Activated CD8-positive, alpha-beta memory T cell treated with anti-CD3 and anti-CD28 coated beads, Interleukin-2, amount 10 ng/mL, durations not matched to agents 7 days and 5 days (primary cell): ENCODE measurements at places on chromosomes 12 and 14.
A peak's percentile ranks its signal among the peaks of the same experiment; 100 is the strongest.

DNA sequence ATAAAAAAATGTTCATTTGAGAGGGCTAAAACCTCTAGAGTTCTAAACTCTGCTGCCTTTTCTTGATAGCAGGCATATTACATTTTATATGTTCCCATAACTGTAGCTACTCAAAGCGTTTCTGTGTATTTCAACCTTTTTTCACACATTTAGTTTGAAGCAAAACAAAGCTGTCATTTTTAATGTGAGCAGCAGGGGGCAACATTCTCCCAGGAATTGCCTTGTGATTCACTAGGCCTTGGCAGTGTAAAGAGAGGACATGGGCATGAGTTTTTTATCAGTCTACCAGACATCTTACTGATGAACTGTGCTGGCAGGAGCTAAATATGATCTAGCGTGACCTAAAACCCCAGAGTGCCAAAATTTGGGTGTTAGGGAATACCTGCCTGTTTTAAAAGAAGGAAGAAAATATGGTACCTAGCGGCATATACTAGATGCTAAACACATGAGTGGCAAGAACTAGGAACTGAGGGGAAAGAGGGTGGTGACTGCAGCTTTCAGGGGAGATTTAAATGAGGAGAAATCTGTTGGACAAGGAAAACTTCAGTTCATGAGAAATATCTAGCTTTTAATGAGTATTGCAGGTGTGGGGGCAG is 65.3 kb downstream of the IFT43 start:
- no peaks in the 10 kb centered on the region for H3K36me3 ChIP-seq
- peak; percentile 65 for DNase-seq
- H3K27ac ChIP-seq, result no peak overlapping the region
- no peak overlapping the region for H3K4me3 ChIP-seq
- no peaks in the 10 kb centered on the region for H3K4me1 ChIP-seq
- H3K27me3 ChIP-seq, result no peaks in the 10 kb centered on the region

DNA sequence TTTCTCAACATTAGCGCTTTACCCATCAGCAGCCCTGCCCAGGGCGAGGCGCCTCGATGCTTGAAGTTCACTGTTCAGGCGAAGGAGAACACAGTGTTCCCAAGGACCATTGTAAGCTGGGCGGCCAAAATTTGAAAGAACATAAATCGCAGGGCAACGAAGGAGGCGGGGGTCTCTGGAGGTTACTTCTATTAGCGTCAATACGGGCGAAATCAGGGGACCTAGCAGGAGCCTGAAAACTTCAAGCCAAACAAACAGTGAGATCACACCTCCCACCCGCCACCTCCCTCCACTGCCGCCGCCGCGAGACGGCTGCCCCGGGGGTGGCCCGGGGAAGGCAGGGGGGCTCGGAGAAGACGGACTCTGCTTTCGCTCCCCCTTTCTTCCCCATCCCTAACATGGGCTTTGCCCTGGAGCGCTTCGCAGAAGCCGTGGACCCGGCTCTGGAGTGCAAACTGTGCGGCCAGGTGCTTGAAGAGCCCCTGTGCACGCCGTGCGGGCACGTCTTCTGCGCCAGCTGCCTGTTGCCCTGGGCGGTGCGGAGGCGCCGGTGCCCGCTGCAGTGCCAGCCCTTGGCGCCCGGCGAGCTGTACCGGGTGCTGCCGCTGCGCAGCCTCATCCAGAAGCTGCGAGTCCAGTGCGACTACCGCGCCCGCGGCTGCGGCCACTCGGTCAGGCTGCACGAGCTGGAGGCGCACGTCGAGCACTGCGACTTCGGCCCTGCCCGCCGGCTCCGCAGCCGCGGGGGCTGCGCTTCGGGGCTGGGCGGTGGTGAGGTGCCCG is at the start of gene PDZRN4:
PDZRN4 (plus strand) TSS at position 263 of the 783 bp plus-strand sequence.
- no peak within 1 kb of the TSS for H3K27ac ChIP-seq
- DNase-seq, result no peak
- no peaks in the 10 kb centered on the region for H3K36me3 ChIP-seq
- H3K4me3 ChIP-seq, result no peak within 1 kb of the TSS
- no peaks in the 10 kb centered on the region for H3K4me1 ChIP-seq

GRCh38 chr12:116162071-116162470 is 115.4 kb downstream of the MED13L start:
- no peaks in the 10 kb centered on the region for H3K27me3 ChIP-seq
- peaks cover 32% of the 10 kb centered on the region for H3K4me1 ChIP-seq
- no peak for DNase-seq
- H3K36me3 ChIP-seq, result peaks cover 2% of the 10 kb centered on the region

DNA sequence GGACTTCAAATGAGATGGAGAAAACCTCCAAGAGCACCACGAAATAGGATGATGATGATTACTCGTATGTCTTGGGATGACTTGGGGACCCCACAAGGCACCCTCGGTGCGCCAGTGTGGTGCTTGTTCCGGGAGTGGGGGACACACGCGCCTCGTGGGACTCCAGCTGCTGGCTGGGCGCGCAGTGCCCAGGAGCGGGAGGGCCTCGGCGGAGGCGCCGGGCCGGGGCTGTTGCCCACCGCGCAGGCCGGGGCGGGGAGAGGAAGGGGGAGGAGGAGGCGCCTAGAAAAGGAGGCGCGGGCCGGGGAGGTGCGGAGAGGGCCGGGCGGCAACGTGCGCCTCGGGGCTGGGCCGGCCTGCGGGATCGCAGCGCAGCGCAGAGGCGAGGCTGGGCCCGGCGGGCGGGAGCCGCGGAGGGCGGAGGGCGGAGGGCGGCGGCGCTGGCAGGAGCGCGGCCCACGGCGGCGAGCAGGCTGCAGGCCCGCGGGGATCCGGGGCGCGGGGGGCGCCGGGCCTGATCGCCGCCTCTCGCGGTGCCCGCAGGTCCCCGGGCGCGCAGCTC is at the start of gene RFLNA:
RFLNA (plus strand) TSS at position 314 of the 562 bp plus-strand sequence. CDS start 337 bp downstream, outside the sequence.
- no peak within 1 kb of the TSS for H3K4me3 ChIP-seq
- H3K4me1 ChIP-seq, result peaks cover 1% of the 10 kb centered on the region
- H3K27me3 ChIP-seq, result peaks cover 49% of the 10 kb centered on the region
- H3K36me3 ChIP-seq, result no peaks in the 10 kb centered on the region

- H3K4me1 ChIP-seq, result no peaks in the 10 kb centered on the region
- no peak for DNase-seq
- no peaks in the 10 kb centered on the region for H3K27me3 ChIP-seq
- no peak overlapping the region for H3K27ac ChIP-seq
- H3K36me3 ChIP-seq, result no peaks in the 10 kb centered on the region
These were observed 84.1 kb downstream of the CACNA1C start for GRCh38 chr12:2136901-2137300.

- no peak overlapping the region for H3K4me3 ChIP-seq
- no peak for DNase-seq
- no peaks in the 10 kb centered on the region for H3K36me3 ChIP-seq
- H3K27me3 ChIP-seq, result peaks cover 42% of the 10 kb centered on the region
These were observed 43.0 kb downstream of the SPRING1 start for GRCh38 chr12:116694653-116695463.

- H3K36me3 ChIP-seq, result peaks cover 16% of the 10 kb centered on the region
- no peak for DNase-seq
- H3K4me1 ChIP-seq, result peaks cover 35% of the 10 kb centered on the region
- no peaks in the 10 kb centered on the region for H3K27me3 ChIP-seq
- peak overlapping the region; percentile 94 for H3K27ac ChIP-seq
These were observed 7.7 kb upstream of the PSMA6 start for GRCh38 chr14:35284506-35284905.

GRCh38 chr14:99359906-99360305 is 87.9 kb upstream of the BCL11B start:
- no peak overlapping the region for H3K27ac ChIP-seq
- no peak for DNase-seq
- no peaks in the 10 kb centered on the region for H3K27me3 ChIP-seq
- H3K4me3 ChIP-seq, result no peak overlapping the region
- no peaks in the 10 kb centered on the region for H3K4me1 ChIP-seq

- H3K4me3 ChIP-seq, result no peak overlapping the region
- no peak for DNase-seq
- peaks cover 2% of the 10 kb centered on the region for H3K4me1 ChIP-seq
- H3K36me3 ChIP-seq, result peaks cover 2% of the 10 kb centered on the region
- no peak overlapping the region for H3K27ac ChIP-seq
These were observed 114.1 kb upstream of the FKBP4 start for GRCh38 chr12:2680676-2681039.

- no peak overlapping the region for H3K27ac ChIP-seq
- H3K4me3 ChIP-seq, result no peak overlapping the region
- H3K27me3 ChIP-seq, result no peaks in the 10 kb centered on the region
- H3K4me1 ChIP-seq, result no peaks in the 10 kb centered on the region
These were observed 599.1 kb downstream of the CCER1 start for GRCh38 chr12:90355711-90356355.

DNA sequence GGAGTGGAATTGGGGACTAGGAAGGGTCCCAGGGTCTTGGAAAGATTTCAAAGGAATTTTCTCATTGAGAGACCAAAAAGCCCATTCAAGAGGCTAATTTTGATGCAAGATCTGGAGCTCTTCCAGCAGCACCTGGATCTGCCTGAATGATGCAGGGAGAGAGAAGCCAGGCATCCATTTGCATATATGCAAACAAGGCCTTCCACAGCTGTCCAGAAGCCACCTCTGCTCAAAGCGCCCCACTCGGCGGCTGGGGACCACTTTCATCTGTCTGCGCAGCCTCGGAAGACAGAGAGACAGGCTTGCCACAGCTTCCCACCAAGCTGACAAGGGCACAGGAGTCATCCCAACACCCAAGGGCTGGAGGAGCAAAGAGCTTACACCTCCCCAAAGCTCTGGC is 295.6 kb downstream of the DPF3 start:
- peaks cover 31% of the 10 kb centered on the region for H3K4me1 ChIP-seq
- H3K36me3 ChIP-seq, result peaks cover 20% of the 10 kb centered on the region
- H3K27me3 ChIP-seq, result peaks cover 60% of the 10 kb centered on the region

- no peak within 1 kb of the TSS for H3K4me3 ChIP-seq
- DNase-seq, result no peak
- no peaks in the 10 kb centered on the region for H3K4me1 ChIP-seq
- H3K27me3 ChIP-seq, result peaks cover 91% of the 10 kb centered on the region
- no peaks in the 10 kb centered on the region for H3K36me3 ChIP-seq
These were observed at the start of gene HOXC13 for GRCh38 chr12:53938326-53939140. HOXC13 (plus strand) TSS chr12:53938831; CDS start chr12:53938907, 76 bp downstream.

DNA sequence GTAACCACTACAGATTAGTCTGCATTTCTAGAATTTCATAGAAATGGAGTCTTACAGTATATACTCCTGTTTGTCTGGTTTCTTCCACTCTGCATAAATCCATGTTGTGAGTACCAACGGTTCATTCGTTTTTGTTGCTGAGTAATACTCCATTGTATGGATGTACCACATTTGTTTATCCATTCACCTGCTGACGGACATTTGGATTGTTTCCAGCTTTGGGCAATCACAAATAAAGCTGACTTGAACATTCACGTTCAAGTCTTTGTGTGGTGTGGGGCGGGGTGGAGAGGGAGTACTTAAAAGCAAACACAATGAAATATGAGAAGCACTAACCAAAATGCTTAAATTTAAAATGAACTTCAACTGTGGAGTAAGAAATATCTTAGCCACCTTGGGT is 7.1 kb downstream of the HECTD4 start:
- peaks cover 8% of the 10 kb centered on the region for H3K4me1 ChIP-seq
- H3K27me3 ChIP-seq, result no peaks in the 10 kb centered on the region
- no peak overlapping the region for H3K27ac ChIP-seq
- H3K36me3 ChIP-seq, result no peaks in the 10 kb centered on the region
- DNase-seq, result no peak

- peaks cover 10% of the 10 kb centered on the region for H3K36me3 ChIP-seq
- H3K4me3 ChIP-seq, result no peak overlapping the region
- no peaks in the 10 kb centered on the region for H3K27me3 ChIP-seq
- H3K27ac ChIP-seq, result no peak overlapping the region
- peaks cover 33% of the 10 kb centered on the region for H3K4me1 ChIP-seq
These were observed 77.7 kb downstream of the ETV6 start for GRCh38 chr12:11727133-11727664.

- DNase-seq, result no peak
- H3K27me3 ChIP-seq, result peaks cover 10% of the 10 kb centered on the region
- no peaks in the 10 kb centered on the region for H3K36me3 ChIP-seq
- H3K4me1 ChIP-seq, result peaks cover 6% of the 10 kb centered on the region
- H3K27ac ChIP-seq, result no peak overlapping the region
- H3K4me3 ChIP-seq, result no peak overlapping the region
These were observed 6.2 kb upstream of the CPNE8 start for GRCh38 chr12:38911611-38912010.
